Activated CD4-positive, CD25-positive, alpha-beta regulatory T cell treated with anti-CD3 and anti-CD28 coated beads, Interleukin-2, amount 50 U/mL, for 24 hours (primary cell): ENCODE measurements at places on chromosomes 2 and 18.
A peak's percentile ranks its signal among the peaks of the same experiment; 100 is the strongest.

- no peak for ATAC-seq
These were observed 27.3 kb upstream of the TDRD15 start for GRCh38 chr2:21096458-21096857.

DNA sequence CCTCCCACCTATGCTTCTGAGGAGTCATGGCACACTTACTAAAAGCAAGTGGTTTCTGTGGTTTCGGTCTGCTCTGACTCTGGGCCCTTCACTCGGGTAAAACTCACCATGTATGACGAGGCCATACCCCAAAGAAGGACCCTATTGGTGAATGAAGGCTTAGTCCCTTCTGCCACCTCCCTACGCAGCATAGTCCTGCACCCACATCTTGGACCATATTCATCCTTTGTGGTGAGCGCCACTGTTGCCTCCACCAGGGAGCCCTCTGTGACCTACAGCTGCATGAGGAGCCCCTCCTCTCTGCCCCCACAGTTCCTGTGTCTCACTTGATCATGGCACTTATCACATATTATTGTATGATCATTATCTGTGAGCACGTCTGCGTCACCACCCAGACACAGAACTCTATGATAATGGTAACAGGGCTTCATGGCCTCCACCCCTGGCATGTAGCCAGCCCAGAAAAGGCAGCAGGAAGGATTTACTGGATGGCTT, 113.3 kb downstream of the TFCP2L1 start:
- ATAC-seq: peak; percentile 48

- no peak for ATAC-seq
These were observed 2.1 kb upstream of the WNT6 start for GRCh38 chr2:218857371-218858137.

DNA sequence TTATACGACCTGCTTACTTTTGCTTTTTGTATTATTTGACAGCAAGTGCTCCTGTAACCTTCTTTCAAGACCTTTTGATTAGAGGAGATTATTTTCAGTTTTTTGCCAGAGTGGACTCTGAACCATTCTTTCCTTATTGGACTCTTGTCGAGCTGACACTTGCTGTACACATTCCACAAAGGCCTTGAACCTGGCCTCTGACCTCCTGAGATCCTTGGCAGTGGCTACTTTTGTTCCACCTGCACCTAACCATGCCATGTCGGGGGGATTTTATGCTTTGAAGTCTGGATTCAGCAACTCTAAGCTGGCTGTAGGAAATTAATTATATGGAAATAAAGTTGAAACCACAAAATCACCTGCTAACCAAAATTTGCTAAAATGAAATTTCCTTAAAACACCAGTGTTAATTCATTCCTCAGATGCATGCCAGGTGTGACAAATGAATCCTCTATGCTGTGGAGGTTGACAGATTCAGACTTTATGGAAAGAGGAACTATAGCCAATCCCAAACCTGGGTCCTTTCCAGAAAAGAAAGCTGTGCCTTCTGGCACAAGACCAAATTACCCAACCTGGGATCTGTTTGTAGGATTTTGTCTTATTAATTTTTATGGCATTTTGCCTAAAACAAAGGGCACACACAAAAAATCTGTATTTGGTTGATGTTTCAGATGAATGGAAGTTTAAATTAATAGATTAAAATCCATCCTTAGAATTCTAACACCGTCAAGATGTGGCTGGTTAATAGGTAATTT, 110.4 kb downstream of the CDC42EP3 start:
- ATAC-seq: no peak

DNA sequence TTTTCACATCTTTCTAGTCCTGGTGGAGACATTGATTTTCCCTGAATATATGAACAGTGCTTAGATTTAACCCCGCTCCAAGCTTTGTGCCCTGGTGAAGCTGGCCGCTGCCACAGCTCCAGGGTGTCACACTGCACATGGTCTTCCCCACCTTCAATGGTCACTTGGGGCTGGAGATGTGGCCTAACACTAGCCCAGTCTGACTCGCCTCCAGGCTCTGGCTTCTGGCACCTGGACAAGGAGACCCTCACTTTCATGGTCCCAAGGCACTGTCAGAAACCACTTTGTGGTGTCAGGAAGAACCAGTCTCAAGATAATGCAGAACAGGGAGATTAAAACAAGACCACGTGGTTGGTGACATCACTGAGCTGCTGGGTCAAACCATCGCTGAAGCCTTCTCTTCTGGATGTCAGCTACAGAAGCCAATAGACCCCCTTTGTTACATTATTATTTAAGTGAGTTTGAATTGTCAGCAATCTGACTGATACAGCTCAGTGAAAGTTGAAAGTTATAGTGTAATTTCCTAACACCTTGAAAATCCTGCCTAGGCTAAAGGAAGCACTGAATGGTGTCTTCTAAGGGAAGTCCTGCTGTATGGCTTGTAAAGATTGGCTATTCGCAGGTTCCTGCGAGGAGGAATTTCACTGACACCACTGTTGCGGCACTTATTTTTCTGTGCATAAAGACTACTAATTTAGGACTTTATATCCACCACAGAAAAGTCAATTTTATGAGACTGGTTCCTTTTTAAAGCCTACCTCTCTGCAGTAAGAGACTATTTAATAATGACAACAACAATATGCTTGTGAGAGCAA, 55.0 kb upstream of the CTDP1 start:
- ATAC-seq: no peak

DNA sequence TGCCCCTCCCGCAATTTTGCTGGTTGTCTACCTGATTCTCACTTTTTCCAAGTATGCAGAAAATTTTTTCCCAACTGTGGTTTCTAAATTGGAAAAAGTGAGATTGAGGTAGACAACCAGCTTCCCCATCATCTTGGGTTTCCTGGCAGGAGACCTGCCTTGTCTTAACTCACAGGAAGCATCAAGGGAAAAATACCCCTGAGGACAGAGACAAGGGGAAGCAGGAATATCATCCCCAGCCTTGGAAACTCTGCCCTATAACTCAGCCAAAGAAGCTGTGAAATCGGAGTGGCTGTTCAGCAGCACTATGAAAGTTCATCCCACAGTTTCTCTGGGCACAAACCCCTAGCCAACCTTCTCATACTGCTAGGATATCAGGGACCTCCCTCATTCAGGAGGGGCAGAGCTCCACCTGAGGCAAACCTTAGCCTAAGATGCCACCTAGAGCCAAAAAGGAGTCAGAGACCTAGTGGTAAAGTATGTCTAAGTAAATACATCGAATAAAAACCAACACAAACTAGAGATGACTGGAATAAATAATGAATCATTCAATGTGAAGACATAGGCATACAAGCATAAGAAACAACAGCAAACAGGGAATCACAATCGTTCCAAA, 68.2 kb downstream of the ZSWIM2 start:
- ATAC-seq: no peak

- ATAC-seq: no peak
These were observed 328.7 kb upstream of the FAM98A start for GRCh38 chr2:33927756-33928155.

GRCh38 chr2:41932241-41933045, 115.4 kb upstream of the PKDCC start:
- ATAC-seq: no peak

GRCh38 chr2:133266926-133267590, 301.2 kb downstream of the NCKAP5 start:
- ATAC-seq: no peak

DNA sequence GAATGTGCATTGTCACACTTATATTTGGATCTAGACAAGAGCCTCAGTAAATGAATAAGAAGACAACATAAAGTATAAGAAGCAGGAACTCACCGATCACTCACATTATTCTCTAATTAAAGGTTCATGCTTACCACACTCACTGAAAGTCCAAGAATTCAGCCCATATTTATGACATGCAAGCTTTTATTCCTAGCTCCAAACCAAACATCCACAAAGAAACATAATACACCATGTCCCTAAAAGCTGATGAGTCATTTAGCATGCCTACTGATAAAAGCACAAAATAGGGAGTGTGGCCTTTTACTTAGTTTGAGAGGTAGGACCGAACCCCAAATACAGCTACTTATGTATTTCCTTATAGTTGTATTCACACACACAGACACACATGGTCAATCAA, 1094.6 kb upstream of the CDH2 start:
- no peak for ATAC-seq

- no peak for ATAC-seq
These were observed 21.3 kb upstream of the SLC3A1 start for GRCh38 chr2:44254023-44254422.

DNA sequence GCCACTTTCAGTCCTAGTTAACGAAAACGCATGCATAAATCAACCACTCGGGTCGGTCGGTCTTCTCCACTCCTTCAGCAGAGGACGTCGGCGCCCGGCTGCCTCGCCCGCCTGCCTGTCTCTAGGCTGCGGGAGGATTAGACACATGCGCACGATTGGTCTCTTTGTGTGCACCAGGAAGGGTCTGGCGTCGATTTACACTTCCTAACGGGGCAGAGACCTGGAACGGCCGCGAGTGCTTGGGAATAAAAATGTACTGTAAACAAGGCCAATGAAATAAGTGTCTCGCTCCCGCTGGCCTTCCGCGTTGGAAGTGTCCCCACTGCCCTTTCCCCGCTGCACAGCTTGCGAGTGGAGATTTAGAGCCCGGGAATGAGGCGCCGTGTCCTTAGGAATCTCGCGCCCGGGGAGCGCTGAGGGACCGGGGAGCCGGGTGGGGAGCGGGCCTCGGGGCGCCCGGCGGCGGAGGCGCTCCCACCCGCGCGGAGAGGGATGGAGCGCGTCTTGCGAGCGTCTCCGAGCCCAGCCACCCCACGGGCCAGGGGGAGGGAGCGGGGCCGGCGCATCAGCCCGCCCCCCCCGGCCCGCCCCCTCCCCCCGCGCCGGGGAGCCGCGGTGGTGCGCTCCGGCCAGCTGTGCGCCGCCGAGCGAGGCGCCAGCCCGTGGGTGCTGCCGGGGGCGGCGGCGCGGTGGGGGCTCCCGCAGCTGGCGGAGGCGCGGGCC, at the start of gene DOK6:
TSS of gene DOK6 (plus strand) at position 636 of the 723 bp plus-strand sequence.
- ATAC-seq: no peak

DNA sequence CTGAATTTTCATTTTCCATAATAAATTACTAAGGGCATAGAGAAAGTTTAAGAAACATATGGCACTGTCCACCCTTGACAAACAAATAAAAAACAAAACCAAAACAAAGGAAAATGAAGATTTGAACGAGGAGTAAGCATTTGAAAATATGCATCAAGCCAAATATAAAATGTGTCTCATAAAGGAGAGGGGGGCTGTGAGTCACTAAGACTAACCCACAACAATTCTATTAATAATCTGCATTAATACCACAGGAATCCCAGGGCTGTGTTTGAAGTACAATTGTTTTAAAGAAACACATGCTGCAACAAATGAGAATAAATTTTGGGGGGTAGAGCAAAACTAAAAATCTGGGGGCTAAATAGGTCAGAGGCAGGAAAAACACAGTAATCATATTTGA, 53.8 kb upstream of the STK17B start:
- peak; percentile 56 for ATAC-seq

DNA sequence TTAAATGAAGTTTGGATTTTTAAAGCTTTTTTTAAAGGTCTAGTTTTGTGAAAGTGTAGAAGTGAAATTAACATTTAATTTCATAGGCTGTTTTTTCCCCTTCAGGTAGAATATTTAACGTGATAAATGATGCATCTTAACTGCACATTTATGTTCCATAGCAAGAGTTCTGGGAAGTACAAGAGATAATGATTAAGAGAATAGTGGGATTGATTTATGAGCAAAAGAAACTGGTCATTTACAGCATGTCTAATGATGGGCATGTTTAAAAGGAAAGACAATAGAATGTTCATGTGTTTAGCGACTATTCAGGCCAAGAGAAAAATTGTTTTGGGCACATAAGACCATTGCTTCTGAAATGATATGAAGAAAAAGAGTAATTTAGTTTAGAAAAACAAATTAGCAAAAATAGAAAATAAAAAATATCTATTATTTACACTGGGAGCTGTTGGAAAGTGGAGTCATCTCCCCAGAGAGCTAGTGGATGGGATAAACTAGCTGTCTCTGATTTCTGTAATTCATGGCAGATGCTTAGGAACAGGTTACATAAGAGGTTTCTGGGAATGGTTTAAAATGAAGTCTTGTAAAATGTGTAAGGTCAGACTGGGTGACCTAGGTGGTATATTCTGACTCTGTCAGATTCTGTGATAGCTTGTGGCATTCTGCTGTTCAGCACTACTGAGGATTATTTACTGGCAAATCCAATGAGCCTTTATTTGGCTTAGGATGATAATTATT, 60.7 kb downstream of the WDR7 start:
- no peak for ATAC-seq

- ATAC-seq: no peak
These were observed 21.7 kb downstream of the HDAC4 start for GRCh38 chr2:239378918-239379640.

DNA sequence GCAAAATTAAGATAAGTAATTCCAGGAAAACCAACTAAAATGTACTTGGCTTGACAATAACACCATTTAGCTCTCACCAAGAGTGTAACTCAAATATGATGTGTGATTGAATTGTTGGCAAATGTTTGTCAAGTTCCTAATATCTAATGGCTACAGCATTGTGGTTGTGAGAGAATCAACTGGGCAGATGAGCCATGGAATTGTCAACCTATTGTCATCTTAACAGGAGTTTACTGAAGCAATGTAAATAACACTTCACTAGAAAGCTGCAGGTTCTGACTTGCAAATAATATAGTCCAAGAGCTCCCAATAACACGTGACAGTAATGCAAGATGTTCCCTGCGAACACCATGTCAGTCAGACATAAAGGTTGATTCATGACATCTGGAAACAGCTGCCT, 495.2 kb upstream of the MEIS1 start:
- no peak for ATAC-seq

- ATAC-seq: no peak
These were observed 680.2 kb upstream of the CHAC2 start for GRCh38 chr2:53087262-53087873.

- ATAC-seq: no peak
These were observed 138.7 kb upstream of the AQP4 start for GRCh38 chr18:27004056-27004829.

DNA sequence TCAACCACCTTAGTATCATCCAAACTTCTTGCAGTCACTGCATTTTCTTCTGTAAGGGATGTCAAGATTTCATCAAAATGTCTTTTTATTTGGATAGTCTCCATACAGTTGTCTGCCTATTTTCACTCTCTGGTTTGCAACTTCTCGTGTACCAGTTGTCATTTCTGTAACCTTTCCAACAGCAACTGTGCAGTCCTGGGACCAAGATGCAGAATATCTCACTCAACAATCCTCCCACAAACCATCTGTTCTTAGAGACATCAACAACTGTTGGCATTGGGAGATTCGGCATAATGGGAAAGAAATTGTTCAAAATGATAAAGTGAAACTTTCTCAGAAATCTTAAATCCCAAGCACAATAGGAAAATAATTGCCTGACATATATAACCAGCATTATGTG, 933.6 kb upstream of the SLC39A10 start:
- no peak for ATAC-seq

- ATAC-seq: no peak
These were observed 251.6 kb upstream of the APCDD1 start for GRCh38 chr18:10202845-10203321.

- no peak for ATAC-seq
These were observed 15.2 kb downstream of the BCL2L11 start for GRCh38 chr2:111135910-111136297.

DNA sequence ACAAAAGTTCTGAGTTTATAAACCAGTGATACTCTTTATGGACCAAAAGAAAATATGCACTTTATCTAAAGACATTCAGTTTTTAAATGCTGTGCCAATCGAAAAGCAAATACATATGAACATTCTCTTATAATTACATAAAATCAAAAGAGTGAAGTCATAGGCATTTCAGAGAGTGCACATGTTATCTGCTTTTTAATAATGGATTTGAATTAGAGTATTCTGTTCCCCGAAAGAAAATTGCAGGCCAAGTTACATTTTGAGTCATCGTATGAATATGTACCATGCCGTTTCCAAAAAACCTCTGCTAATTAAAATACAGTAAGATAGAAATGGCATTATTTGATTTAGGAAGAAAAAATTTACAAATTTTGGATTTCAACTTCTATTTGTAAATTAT, 565.7 kb downstream of the ZEB2 start:
- ATAC-seq: no peak
